NCI-H187 (cell line): ENCODE measurements at places on chromosomes 7 and 10.

DNA sequence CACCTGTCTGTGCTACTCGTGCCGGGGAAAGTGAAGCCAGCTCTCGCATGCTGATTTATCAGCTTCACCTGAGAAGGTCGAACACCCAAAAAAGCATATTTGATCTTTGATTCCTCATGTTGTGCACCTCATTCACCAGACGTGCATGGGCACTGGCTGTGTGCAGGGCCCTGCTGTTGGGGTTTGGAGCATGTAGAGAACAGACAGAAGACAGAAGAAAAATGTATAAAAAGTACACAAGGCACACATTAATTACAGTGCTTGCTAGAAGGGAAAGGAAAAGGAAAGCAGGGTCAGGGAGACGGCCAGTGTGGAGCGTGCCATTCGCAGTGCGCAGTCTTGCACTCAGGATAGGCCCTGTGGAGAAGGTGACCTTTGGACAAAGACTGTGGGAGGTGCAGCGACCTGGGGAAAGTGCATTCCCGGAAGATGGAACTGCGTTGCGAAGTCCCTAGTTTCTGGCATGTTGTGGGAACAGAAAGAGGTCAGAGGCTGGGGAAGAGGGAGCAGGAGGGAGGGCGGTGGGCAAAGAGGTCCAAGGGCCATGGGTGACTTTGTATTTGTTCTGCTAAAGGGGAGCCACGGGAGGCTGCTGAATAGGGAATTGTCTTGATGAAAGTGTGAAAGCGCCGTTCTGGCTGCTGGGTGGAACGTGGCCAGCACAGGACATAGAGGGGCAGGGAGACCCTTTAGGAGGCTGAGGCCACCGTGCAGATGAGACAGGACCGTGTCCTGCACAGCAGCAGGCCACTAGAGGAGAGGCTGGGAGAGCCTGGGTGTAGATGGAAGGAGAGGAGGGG, 232.8 kb downstream of the GLRX3 start:
- no peak for DNase-seq

DNA sequence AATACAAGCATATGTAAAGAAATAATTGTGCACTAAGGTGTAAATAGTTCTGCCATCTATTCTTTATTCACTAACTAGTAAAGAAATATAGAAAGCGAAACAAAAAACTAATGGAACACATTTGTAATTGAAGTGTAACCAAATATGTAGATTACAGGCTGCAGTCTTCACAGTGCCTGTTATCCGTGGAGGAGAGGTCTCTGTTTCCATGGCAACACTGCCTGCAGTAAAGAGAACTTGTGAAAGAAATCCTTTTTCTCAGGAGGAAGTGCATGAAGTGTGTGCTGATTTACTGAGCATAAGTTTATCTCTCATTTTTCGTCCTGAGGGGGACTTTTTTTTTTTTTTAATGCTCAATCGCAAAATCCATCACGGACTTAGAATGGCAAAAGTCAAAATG, 102.5 kb downstream of the APBB1IP start:
- DNase-seq: no peak

DNA sequence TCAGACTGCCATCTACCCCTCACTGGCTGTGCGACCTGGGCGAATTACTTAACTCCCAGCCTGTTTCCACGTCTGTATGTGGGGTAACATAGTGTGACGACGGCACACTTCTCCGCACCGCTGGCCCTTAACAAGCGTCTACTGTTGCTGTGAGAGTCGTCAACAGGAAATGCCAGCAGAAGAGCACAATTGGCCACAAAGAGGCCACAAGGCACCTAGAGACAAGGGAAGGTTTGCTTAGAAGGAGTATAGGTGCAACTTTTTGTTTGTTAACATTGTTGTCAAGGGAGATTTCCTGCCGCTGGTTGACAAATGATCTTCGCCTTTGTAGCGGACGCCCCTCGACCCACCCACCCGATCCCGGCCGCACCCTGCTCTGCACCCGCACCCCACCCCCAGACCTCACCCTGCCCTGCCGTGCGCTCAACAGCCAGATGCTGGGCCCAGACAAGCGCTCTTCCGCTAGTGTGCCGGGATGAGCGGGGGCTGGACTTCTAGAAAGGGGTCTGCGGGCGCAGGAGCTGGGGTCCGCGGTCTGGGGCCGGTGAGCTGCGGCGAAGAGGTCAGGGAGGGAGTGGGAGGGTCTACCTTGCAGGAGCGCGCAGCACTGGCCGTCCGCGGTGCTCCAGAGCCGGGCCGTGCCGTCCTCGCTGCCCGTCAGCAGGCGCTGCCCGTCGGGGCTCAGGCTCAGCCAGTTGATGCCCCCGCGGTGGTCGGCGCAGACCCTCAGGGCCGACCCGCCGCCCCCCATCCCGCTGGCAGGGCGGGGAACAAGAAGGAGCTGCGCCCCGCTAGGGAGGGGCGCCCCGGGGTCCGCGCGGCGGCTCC, 785 bp downstream of the WDR86 start:
- no peak for DNase-seq

DNA sequence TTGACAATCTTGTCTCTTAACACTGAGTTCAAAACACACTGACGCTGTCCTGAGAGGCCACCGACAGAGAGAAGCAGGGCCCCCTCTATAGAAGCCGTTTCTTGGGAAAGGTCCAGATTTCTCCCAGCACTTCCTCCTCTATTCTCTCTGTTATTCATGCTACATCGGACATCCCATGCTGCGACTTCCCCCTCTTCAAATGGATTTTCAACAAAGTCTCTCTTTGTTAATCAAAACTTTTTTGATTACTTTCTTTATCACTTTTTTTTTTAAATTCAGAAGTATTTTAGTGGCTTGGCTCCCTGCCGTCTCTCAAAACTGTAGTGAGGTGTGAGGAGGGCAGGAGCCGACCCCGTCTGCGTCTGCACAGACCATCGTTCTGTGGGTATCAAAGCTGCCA, 298.9 kb upstream of the PITRM1 start:
- DNase-seq: no peak

GRCh38 chr7:46011059-46011458, 90.0 kb upstream of the IGFBP3 start:
- no peak for DNase-seq

DNA sequence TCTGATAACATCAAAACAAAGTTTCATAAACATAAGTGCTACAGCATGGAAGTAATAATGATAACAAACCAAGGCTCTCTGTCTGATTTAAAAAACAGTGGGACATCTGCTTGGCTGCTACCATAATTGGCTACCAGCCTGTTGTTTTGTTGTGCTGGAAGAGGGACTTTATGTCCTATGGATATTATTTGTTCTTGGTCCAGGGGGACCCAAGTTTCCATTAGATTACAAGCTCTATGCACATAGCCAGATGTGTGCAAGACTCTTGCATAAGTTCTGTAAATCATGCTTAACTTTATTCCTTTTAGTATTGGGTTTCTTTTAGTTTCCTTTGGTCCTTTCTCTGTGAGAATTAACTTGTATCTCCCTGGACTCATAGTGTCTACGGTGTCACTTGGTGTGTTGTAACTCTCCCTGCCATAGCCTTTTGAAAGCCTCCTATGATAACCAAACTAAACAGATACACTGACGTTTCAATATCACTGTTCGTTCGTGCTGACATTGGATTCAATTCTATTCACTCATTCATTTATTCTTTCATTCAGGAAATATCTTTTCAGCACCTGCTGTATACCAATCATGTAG, 41.4 kb upstream of the CD36 start:
- no peak for DNase-seq

GRCh38 chr10:121607310-121608055, 9.2 kb upstream of the FGFR2 start:
- no peak for DNase-seq

GRCh38 chr7:139583826-139584553, 60.5 kb downstream of the CLEC2L start:
- no peak for DNase-seq

DNA sequence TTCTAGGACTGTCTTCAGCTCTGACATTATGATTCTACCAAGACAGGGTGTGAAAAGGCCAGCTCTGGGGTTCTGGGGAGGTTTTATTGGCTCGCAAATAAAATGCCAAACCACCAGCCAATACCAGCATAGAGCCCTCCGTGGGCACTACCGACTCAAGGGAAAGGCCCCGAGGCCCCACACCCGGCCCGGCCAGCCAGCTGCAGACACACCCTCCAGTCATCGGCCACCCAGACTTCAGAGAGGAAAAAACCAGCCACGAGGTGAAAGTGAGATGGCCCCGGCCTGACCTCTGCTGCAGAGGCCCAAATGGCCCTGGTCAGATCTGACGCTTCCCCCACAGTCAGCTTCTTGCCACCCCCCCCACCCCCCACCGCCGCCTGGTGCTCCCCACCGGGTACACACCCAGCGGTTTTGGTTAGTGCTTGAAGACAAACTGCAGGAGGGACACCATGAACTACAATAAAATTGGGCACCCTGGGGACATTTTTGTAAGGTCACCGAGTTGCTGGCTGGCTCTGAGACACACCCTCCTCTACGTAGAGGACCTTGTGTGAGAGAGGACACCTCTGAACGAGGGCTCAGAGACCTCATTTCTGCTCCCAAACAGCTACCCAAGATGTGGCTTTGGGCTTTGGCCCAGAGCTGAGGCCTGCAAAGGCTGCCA, 79.9 kb downstream of the PRKAG2 start:
- DNase-seq: no peak

DNA sequence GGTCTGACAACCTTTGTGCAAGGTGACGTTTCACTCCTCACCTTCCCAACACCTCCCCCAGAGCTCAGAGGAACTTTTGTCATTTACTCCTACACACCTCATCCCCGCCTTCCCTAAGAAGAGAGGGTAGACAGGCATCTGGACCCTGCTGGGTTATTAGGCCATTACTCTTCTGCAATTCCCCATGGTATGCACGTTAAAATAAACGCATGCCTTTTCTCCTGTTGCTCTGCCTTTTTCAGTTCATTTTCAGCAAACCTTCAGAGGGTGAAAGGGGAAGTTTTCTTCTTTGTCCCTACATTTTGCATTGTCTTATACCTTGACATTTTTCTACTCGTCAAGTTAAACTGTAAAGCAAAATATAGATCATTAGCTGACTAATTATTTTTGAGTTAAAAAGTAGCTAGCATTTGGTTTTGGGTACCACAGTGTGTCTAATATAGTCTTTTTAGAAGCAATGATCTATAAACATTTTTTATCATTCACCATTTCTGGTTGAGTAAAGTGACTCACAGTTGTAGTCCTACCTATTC, 10.5 kb upstream of the EDRF1 start:
- no peak for DNase-seq

GRCh38 chr10:132408367-132408781, 11.4 kb downstream of the PWWP2B start:
- DNase-seq: no peak

- DNase-seq: no peak
Measured at GRCh38 chr10:85787881-85788280, 578.7 kb downstream of the GRID1 start.

DNA sequence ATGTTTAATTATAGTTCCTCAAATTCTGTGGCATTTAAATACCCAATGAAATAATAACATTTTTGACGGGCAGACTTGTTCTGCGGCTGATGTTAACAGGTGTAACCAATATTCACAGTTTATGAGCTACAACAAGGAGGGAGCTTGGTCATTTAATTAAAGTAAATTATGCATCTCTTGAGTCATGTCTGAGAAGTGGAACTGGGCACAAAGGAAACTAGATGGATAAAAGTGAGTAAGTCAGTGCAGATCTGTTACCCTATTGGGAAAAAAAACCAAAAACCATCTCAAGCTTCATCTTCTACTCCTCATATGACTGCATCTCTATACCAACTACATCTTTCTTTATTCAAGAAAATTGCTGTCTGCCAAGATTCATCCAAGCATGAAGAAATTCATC, 24.0 kb downstream of the ANKRD22 start:
- DNase-seq: no peak

- no peak for DNase-seq
Measured at GRCh38 chr10:6912424-6912823, 332.3 kb upstream of the PRKCQ start.

DNA sequence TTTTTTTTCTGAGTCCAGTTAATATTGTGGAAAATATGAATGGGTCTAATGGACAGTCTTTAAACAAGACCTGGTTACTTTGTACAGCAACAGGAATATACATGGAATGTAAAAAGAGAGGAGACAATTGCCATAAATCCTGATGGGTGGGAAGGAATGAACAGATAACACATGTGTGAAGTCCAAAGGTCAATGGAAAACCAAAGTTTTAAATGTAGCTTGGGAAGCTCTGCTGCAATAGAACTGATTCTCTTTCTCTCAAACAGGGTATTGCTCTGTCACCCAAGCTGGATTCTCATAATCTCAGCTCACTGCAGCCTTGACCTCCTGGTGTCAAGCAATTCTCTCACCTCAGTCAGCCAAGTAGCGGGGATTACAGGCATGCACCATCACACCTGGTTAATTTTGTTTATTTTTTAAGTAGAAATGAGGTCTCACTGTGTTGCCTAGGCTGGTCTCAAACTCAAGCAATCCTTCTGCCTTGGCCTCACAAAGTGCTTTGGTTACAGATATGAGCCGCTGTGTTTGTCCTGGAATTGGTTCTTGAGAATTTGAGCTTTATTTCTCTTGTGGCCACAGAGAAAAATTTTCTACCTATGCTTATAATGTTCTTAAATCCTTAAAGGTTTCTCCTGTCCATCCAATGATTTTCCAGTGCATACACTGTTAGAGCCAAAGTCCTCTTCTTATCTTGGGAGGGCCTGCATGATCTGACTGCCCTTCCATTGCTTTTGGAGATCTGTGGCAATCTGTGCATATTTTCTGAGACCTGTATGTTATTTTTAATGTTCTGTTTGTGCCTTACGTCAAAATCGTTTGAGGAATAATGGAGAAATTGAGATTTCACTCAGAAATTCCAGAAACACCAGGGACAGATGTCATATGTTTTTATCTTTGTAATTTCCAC, 30.7 kb upstream of the ZNF92 start:
- DNase-seq: no peak

GRCh38 chr7:240887-241421, 48.6 kb downstream of the FAM20C start:
- DNase-seq: no peak

DNA sequence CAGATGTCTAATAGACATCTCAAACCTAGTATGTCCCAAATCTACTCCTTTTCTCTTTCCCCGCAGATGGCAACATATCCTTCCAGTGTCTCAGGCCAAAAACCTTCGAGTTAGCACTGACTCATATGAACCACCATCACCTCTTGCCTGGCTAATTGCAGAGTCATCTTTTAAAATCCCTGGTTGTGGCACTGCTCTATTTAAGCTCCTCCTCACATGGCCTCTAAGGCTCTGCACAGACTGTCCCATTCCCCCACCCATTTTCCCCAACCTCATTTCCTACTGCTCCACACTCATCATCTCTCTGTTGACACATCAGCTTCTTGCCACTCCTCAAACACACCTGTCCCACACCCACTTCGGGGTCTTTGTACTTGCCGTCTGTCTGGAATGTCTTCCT, 16.8 kb upstream of the HBP1 start:
- no peak for DNase-seq

- DNase-seq: no peak
Measured at GRCh38 chr10:45044290-45044689, 43.6 kb downstream of the ZNF22 start.

DNA sequence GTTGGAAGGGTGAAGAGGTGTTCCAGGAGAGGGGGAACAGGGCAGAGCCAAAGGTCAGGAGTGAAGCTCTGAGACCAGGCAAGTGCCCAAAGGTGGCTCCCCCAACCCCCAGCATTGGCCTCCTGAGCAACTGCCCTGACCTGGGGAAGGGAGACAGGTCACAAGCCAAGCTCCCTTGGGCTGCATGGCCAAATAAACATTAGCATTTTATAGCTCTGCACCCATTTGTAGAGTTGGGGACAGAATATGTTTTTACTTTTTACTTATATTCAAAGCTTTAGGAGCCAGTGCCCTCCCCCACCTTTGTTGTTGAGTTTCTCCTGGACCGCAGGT, 4.0 kb downstream of the UNC5B start:
- no peak for DNase-seq

- no peak for DNase-seq
Measured at GRCh38 chr10:69276503-69276902, 1.8 kb upstream of the HK1 start.

- no peak for DNase-seq
Measured at GRCh38 chr10:111648046-111648445, 535.5 kb downstream of the GPAM start.
